ENCODE measurements at places on chromosomes 2 and 18. TPM values are rescaled to one million over a fixed set of nuclear protein-coding genes. Genes with fewer than 3 reads are reported as not detected.

DNA sequence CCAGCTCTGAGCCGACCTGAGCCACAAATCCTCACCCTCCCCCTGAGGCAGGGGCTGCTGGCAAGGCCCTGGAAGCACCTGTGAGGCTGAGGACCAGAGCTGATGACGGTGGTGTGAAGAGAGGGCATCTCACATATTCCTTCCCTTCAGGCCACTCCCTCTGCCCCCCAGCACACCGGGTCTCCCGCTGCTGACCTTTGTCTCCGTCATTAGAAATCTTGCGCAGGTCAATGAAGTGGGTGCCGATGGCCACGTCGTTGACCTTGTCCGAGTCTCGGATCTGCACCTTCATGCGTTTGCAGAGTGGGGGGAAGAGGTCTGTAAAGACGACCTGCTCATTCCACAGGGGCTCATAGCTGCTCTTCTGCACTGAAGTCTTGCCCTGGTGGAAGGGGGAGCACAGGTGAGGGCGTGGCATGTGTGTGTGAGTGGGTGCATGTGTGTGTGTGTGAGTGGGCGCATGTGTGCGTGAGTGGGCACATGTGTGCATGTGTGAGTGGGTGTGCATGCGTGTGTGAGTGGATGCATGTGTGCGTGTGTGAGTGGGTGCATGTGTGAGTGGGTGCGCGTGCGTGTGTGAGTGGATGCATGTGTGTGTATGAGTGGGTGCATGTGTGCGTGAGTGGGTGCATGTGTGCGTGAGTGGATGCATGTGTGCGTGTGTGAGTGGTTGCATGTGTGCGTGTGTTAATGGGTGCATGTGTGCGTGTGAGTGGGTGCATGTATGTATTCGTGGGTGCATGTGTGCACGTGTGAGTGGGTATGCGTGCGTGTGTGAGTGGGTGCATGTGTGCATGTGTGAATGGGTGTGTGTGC, 4.5 kb upstream of the OTOF start:
- no peaks in the 10 kb centered on the region for H3K27me3 ChIP-seq
- no peaks in the 10 kb centered on the region for H3K36me3 ChIP-seq

GRCh38 chr18:650428-650858, 7.0 kb upstream of the TYMS start:
- no peak overlapping the region for H3K27ac ChIP-seq
- H3K4me3 ChIP-seq: peak overlapping the region; percentile 30
- peaks cover 10% of the 10 kb centered on the region for H3K4me1 ChIP-seq

- no peaks in the 10 kb centered on the region for H3K36me3 ChIP-seq
- peak overlapping the region; percentile 98 for H3K27ac ChIP-seq
- peak overlapping the region; percentile 71 for H3K4me3 ChIP-seq
- no peaks in the 10 kb centered on the region for H3K27me3 ChIP-seq
Measured at GRCh38 chr2:213119061-213119809, 32.2 kb downstream of the IKZF2 start.

PLB1 gene
- 0.72 TPM for total RNA-seq

DSG4 gene
- total RNA-seq: not detected

OR6B2 gene
- not detected for total RNA-seq

Measured in activated T-cell treated with anti-CD3 and anti-CD28 coated beads, Interleukin-2, amount 50 U/mL, for 72 hours (primary cell).